T47D (cell line): ENCODE measurements at places on chromosomes 13 and 19.

- DNase-seq, result no peak
These were observed 51.4 kb downstream of the NBEA start for GRCh38 chr13:34993470-34993869.

GRCh38 chr19:49448432-49448786, 3.2 kb downstream of the PIH1D1 start:
- DNase-seq, result no peak

DNA sequence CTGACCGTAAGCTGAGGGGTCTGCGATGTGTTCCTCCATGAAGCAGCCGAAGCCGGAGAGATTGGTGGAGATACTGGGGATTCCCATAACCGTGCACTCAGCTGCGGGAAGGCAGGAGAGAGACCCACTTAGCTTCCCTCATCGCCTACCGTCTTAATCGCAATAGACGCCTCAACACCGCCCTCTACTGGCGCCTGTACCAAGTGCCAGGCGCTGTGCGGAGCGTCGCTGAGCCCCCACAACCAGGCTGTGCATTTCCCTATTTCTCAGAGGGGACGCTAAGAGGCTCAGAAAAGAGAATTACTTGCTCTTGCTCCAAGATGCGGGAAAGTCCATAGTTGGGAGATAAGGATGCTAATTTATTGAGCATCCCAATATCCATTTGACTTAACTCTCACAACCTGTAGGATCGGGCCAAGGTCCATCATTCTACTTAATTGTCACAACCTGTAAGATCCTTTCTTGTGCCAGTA, 5.8 kb downstream of the FTL start:
- no peak for DNase-seq

DNA sequence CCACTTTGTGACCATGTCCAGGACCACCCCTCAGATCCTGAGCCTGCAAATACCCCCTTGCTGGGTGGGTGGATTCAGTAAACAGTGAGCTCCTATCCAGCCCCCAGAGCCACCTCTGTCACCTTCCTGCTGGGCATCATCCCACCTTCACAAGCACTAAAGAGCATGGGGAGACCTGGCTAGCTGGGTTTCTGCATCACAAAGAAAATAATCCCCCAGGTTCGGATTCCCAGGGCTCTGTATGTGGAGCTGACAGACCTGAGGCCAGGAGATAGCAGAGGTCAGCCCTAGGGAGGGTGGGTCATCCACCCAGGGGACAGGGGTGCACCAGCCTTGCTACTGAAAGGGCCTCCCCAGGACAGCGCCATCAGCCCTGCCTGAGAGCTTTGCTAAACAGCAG, 7.7 kb upstream of the CEACAM7 start:
- no peak for DNase-seq

DNA sequence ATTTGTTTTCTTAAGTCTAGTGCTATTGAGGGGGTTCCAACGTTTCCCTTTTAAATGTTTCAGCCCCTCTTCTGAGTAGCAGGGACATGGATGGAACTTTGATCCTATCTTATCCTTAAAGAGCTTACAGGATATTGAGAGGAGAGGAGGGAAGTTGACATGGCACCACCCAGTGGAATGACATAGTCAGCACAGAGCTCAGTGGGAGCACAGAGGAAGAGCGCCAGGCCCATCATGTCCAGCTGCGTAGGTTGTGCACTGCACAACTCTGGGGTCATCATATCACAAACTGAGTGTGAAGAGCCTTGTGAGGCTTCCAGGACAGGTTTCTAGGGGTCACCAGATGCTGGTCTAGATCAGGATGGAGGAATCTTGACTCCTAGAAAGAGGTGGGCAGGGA, 4.6 kb upstream of the CDC42EP5 start:
- DNase-seq, result no peak

- no peak for DNase-seq
These were observed 22.5 kb downstream of the LIG1 start for GRCh38 chr19:48147597-48148175.

GRCh38 chr19:21513651-21514050, 8.2 kb downstream of the ZNF429 start:
- DNase-seq, result no peak

- DNase-seq, result peak; percentile 46
These were observed 2.2 kb downstream of the BST2 start for GRCh38 chr19:17402982-17403855.
